ENCODE measurements at places on chromosomes 12 and 14.

DNA sequence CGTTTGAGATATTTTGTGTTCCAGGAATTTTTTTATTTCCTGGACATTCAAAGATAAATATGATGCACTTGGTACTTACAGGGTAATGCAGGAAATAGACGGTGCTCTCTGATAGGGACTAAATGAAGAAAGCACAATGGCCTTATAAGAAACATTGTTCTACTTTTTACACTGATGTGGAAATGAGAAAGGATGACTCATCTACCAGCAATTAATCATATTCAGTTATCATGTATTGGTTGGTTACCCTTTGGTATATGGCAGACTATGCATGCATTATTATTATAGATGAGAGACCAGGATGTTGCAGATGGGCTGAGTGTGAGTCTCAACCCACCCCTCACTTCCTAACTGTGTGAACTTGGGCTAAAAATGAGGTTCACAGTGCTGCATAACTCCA, 222.2 kb downstream of the FLRT2 start:
- no peak for DNase-seq

DNA sequence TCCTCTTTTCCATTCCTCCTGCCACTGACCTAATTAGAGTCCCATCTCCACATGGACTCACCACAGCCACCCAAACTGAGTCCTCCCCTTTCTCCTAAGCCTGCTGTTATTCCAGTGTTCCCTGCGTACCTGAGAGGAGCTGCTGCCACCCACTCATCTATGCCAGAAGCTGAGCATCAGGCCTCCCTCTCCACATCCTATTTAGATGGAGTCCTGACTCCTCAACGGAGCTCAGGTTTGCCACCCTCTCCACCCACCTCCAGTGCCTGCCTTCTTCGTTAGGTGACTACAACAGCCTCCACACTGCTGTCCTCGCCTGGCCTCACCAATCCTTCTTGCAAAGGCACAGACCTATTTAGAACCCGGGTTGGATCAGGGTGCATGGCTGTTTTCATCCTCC, 15.2 kb upstream of the ABHD12B start:
- DNase-seq: no peak

DNA sequence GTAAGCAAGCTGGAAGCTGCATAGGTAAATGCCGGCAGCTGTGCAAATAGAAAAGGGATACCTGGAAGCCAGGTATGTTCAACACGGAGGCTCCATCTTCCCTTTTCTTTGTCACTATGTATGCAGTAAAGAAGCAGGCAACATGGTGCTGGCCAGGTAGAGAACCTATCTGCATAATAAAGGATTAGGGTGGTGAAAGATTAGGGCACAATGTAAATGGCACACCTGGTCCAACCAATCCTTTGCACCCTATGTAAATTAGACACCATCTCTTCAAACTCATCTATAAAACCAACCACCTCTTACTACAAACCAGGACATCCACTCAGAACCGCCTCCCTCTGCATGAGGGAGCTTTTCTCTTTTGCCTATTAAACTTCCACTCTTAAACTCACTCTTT, 32.3 kb downstream of the RPS29 start:
- DNase-seq: no peak

- DNase-seq: peak; percentile 72
Observed at GRCh38 chr12:57110104-57111030, 795 bp downstream of the STAT6 start.

GRCh38 chr12:100672075-100672592, 98.7 kb downstream of the GAS2L3 start:
- peak; percentile 8 for DNase-seq

- DNase-seq: no peak
Observed at GRCh38 chr12:128867466-128867865, 14.2 kb downstream of the GLT1D1 start.

DNA sequence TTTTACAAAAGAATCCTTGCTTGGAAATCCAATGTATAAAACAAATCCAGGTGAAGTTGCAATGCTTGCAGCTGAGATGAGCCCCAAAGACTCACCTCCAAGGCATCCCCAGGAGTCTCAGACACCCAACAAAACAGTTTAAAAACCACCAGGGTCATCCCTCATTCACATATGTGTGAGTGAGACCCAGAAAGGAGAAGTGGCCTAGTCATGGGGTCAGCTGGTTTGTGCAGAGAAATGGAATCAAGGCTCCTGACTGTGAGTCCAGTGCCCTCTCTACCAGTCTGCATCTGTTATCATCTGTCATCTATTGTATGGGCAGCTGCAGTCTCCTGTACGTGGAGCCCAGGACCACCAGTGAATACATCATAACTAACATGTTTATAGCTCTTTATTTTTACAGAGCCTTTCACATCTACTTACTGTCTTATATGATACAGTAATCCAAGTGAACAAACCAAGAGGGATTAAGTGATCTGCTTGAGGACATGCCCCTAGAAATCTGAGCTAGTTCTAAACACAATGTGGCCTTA, 27.1 kb downstream of the PLEKHG7 start:
- DNase-seq: no peak

GRCh38 chr12:93403988-93404803, 26.5 kb downstream of the NUDT4 start:
- DNase-seq: no peak

GRCh38 chr14:104103446-104104075, 18.1 kb downstream of the ASPG start:
- peak; percentile 23 for DNase-seq

DNA sequence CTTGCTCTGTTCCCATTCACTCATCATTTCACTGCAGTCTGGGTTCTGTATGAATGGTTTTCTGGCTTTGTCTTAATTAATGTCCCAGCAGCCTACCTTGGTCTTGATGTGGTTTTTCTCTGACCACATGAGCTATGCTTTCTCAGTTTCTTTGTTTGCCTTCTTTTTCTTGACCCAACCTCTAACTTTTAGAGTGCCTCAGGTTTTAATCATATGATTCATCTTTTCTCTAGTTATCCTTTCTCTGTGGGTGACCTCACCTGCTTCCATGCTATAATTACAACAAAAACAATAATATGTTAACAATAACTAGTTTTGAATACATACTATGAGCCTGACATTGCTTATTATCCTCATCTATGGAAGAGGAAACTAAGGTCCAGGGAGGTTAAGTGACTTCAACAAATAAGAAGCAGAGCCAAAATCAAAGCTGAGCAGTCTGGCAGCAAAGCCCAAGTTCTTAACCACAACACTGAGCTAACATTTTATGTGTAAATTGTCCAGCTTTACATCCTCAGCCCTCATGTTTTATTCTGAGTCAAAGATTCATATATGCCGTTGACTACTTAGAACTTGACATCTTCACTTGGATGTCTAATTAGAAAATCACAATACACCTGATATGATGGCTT, 4.7 kb upstream of the EPYC start:
- DNase-seq: no peak

DNA sequence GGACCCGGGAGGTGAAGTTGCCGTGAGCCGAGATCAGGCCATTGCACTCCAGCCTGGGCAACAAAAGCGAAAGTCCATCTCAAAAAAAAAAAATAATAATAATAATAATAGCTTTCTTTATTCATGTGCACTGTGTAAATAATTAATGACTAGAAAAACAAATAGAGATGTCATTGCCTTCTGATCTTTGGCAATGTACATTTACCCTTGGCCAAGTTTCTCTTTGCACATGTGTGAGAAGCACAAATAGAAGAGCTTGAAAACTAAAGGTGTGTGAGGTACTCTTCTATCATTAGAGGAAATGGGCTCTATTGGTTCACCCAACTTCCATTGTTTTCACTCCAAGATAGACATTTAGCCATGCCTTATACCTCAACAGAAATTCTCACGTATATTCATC, 170.1 kb upstream of the PDZRN4 start:
- no peak for DNase-seq

DNA sequence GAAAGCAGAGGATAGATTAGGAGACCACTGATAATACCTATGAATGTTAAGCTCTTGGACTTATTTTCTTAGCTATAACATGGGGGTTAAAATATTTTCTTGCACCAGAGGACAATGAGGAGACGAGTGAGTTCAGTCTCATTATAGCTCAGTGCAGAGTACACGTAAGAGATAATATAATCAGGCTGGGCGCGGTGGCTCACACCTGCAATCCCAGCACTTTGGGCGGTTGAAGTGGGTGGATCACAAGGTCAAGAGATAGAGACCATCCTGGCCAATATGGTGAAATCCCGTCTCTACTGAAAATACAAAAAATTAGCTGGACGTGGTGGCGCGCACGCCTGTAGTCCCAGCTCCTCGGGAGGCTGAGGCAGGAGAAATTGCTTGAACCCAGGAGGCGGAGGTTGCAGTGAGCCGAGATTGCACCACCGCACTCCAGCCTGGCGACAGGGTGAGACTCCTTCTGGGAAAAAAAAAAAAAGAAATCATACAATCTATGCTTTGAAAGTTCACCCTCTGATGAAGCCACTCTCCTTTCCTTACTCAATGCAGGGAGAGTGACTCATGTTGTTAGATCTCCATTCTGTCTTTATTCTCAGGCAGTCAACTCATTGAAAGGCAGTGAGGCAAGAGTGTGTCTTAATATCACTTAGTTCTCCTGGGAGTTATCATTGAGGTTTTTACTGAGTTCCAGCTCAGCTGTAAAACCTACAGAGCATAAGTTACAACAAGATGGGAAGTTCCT, 134.2 kb downstream of the SYNE2 start:
- no peak for DNase-seq

DNA sequence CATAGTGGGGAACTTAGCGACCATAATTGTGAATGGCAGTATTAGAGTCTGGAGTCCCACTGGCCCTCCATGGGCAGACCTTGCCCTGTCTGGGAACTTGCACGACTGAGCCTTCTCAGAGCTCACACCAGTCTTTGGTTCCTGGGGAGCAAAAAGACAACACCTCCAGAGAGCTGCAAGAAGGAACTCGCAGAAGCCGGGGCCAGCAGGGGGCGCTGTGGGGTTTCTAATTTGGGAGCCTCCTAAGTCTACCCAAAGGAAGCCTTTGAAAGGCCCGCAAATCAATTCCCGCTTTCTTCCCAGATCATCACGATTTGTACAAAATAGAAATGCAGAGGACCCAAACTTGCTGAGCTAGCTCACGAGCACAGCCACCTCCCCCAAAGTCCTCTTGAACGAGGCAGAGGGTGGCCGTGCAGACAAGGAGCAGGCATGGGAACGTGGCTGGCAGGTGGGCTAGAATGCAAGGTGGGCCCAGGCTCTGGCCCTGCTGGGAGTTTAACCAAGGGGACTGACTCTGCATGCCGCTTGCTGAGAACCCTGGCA, 46.3 kb upstream of the FBXO21 start:
- DNase-seq: peak; percentile 87

- no peak for DNase-seq
Observed at GRCh38 chr12:3595721-3596120, 104.7 kb downstream of the PRMT8 start.

DNA sequence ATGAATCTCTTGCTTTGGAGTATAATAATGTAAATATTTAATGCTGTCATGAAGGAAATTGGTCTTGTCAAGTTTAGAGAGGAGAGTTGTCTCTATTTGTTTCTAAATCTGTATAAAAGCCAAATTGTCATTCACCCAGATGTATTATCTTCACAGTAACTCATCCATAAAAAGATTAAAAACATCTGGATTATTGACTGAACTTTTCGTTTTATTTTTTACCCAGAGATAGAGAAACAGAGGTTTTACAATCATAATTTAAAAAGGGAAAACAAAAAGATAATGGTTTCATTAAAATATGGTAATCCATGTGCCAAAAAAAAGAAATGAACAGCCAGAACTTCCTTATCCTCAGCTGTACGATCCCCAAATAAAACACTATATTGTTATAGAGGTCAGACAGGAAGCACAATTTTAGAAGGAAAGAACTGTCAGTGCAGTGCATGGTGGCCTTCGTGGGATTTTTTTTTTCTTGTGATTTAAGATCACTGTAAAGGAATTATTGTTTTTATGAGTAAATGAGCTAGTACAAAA, 125.9 kb downstream of the ACSS3 start:
- DNase-seq: no peak

DNA sequence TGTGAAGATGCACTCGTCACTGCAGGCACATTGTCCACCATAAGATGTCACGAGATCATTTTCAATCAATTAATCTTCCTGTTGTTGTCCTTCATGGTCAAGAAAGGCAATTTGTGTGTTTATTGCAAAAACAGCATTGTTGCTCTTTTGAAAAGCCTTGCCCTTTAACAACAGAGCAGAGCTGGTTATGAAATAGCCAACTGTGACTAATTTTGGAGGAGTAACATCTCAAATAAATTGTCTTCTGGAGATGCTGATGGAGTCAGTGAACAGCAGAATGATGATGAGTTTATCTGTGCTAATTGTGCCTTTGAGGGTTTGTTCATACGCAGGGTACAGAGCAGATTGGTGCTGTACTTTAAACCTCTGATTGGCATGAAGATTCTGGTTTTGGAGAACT, 88.3 kb upstream of the E2F7 start:
- DNase-seq: no peak

- DNase-seq: no peak
Observed at GRCh38 chr14:73208846-73209245, 28.5 kb upstream of the PAPLN start.

DNA sequence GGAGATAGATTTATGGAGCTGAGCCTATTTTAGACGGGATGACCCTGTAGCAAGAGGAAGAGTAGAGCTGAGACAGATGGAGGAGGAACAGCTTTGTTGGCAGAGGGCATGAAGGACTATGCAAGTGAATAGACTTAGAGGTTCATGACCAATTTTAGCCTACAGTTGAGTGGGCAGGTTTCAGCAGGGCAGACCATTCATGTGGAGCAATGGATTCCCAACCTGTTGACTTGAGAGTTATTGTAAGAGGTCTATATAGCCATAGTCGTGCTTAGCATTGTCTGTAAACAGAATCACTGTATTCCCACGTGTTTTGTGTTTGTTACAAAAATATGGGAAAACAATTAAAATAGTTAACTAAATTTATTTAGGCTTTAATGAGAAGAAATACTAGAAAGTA, 116.8 kb downstream of the CFAP54 start:
- DNase-seq: no peak

DNA sequence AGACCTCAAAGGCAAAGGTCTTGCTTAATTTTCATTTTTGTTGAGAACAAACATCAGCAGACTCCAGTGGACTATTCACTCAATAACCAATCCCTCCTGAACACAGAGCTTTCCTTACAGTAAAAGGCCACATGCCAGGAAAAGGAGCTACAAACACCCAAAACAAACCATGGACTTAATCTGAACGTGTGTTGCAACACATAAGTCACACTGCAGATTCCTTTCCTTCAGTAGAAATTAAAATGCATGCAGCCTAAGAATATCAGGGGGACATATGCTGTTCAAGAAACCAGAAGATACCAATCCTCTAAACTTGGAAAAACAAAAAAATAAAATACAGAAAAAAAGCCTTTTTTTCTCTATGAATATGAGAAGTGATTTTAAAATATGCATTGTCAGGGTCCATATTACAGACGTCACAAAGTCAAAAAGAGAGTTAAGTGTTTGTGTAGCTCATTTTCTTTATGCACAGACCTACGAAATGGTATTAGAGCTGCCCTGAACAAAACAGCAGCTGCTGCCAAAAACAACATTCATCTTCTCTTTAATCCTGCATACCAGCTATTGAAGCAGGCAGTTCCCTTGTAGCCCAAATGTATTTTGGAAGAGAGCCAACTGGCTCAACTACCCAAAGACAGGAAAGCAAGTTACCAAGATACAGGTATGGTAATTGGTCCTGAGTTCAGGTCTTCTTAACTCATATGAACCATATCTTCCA, 26.2 kb downstream of the KITLG start:
- peak; percentile 27 for DNase-seq

- DNase-seq: no peak
Observed at GRCh38 chr12:90979951-90980350, 24.8 kb downstream of the EPYC start.

- no peak for DNase-seq
Observed at GRCh38 chr12:68621472-68622081, 10.9 kb downstream of the RAP1B start.
